ENCODE measurements at places on chromosomes 6 and 20.

DNA sequence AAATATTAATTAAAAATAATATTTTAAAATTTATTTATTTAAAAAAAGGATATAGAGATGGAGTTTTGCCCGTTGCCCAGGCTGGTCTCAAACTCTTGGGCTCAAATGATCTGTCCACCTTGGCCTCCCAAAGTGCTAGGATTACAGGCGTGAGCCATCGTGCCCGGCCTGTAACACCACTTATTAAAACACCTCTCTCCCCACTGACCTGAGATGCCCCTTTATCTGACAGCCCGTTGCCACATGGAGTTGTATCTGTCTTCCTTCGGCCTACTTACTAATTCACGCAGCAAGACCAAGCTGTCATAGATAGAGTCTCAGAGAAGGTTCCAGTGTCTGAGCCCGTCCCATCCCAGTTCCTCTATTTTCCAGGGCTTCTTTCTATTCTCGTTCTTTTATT is 30.7 kb downstream of the KIF25 start:
- no peak for DNase-seq

- no peak for DNase-seq
Measured at GRCh38 chr6:35149891-35150566, 8.9 kb upstream of the TCP11 start.

GRCh38 chr20:40869218-40870147 is 159.1 kb upstream of the TOP1 start:
- no peak for DNase-seq

- no peak for DNase-seq
Measured at GRCh38 chr6:105714846-105715245, 312.0 kb upstream of the PREP start.

- DNase-seq, result no peak
Measured at GRCh38 chr6:16523606-16524379, 237.5 kb downstream of the ATXN1 start.

GRCh38 chr20:13995086-13995665 is at the start of gene MACROD2:
MACROD2 (plus strand) TSS chr20:13995516.
- DNase-seq, result peak; percentile 2

DNA sequence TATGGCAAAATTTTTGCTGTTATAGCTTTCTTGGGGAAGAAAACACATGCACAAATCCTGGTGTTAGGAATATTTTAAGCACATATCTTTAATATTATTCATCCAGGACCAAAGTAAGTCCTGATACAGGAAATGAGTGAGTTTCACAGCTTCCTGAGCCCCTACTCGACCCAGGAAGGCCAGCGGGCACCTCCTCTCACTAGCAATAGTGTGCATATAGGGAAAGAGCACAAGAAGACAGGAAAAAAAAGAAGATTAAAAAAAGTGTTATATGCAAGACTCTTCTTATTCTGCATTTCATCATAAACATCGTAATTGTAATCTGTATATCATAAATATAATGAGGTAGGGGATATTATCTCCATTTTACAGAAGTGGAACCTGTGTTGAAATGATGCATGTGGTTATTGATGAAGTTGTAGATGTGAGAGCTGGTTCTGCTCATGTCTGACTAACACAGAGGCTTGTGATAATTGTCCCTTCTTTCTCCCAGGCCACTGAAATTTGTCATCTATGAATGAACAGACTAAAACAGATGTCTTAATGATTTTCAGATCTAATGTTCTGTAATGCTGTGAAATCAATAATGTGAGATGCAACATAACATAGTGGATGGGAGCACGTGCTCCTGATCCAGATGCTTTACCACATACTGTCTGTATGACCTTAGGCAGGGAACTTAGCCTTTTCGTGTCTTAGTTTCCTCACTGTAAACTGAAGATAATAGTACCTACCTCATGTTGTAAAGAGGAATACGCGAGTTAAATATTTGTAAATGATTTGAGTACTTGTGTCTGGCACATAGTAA is 101.2 kb downstream of the MYO6 start:
- no peak for DNase-seq

DNA sequence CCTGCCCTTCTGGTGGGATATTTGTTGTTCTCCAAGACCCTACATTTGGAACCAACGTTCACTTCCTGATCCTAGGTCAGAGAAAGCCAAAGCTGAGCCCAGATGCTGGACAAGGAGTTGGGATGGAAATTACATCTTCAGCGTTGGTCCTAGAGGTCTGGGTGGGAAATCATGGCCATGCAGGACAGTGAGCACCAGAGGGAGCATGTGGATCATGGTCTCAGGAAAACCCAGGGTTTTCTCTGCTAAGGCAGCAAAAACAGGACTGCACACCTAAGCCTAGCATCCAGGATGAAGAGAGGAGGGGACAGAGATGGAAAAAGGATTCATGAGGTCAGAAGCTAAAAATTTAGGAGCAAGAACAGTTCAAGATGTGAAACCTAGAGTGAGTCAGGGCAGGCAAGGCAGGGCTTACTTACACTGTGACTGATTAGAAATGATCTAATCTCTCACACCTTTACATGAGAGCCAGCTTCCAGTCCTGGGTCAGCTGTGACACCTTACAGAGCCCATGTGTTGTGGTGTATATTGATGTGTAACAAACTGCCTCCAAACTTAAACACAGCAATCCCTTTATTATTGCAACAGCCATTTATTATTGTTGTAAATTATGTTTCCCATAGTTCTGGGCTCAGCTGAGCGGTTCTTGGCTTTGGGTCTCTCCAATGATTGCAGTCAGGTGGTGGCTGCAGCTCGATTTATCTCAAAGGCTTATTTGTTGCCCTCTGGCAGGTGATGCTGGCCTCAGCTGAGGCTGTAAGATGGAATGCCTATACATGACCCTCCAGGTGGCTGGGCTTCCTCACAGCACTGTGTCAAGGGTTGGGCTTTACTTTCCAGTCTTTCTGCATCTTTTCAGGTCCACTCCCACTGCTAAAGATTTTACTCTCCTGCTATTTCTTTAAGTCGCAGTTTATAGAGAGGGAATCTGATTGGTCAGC is 6.5 kb downstream of the C20orf202 start:
- no peak for DNase-seq

DNA sequence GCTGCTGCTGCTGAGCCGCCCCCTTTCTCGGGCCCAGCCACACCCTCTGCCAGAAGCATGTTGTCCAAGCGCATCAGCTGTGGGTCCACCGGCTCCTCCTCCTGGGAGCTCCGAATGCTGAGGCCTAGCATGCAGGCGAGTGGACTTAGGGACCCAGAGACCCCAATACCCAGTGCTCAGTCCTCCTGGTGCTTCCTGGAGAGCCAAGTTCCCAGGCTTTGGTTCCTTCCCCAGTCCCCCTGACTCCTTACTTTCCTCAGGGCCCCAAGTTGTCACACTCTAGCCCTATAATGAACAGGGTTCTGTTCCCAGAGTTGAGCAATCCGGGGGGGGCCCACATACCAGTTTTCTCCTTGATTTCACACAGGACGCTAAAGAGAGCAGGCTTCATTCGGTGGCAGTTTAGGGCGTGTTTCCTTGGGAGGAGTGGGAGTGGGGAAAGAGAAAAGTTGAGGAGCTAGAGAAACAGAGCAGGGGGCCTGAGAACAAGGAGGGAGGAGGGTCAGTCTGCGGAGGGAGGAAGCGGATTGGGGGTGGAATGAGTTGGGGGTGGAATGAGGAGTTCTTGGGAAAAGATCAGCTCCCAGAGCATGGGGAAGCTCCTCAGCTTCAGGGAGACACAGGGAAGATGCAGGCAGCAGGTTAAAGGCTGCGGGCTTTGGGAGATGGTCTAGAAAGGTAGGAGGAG is 1.5 kb downstream of the PBX2 start:
- DNase-seq, result no peak

DNA sequence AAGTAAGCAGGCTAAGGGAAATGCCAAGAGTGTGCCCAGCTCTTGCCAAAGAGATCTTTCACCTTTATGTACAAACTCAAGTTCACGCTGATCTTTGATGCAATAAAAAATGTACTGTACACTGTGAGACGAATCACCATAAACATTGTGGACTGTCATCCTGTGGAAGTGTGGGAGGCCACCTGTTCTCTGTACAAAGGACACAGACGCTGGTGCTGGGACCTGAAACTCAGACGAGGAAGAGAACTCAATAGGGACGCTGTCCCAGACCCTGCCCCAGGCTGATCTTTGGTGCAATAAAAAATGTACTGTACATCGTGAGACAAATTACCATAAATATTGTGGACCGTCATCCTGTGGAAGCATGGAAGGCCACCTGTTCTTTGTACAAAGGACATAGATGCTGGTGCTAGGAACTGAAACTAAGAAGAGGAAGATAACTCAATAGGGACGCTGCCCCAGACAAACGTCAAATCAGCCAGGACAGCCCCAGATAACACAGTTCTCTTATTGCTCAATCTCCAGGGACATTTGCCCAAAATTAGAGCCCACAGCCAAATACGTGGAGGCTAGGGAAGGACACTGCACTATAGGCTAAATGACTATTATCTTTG is 312.7 kb upstream of the SGK1 start:
- peak; percentile 69 for DNase-seq

DNA sequence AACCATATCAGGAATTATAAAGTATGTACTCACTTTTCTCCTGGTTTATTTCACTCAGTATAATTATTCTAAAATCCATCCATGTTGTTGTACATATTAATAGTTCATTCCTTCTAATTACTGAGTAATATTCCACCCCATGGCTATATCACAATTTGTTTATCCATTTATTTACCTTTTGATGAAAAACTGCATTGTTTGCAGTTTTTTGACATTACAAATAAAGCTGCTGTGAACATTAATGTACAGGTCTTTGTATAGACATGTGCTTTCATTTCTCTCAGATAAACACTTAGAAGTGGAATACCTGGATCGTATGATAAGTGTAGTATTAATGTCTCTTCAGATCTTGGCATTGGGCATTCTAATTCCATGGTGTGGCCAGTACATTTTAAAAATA is 4.2 kb downstream of the SLC17A3 start:
- no peak for DNase-seq

- no peak for DNase-seq
Measured at GRCh38 chr6:42774201-42774600, 7.7 kb upstream of the BICRAL start.

- DNase-seq, result no peak
Measured at GRCh38 chr6:89243331-89243629, 26.1 kb upstream of the GABRR1 start.

- no peak for DNase-seq
Measured at GRCh38 chr6:121828146-121828886, 392.9 kb downstream of the GJA1 start.

- no peak for DNase-seq
Measured at GRCh38 chr6:150298676-150299075, 70.1 kb upstream of the IYD start.

DNA sequence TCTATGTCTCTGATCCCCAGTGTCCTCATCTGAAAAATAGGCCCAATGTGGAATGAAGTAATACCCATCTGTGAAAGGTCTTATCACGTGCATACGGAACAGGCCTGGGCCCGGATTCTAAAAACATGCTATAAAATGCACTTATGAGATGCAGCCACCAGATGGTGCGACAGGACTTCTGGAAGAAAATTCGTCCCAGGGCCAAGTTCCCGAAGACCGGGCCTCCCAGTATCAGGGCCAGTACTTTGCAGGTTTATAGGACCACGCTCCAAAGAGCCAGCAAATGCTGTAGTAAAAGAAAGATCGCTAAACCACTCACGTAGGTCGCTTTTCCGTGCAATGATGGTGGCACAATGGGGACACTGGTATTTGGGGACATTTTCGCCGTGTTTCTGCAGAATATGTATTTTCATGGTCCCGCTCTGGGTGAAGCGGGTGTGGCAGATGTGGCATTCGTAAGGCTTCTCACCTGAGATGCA is 10.6 kb downstream of the CTCFL start:
- peak; percentile 60 for DNase-seq

DNA sequence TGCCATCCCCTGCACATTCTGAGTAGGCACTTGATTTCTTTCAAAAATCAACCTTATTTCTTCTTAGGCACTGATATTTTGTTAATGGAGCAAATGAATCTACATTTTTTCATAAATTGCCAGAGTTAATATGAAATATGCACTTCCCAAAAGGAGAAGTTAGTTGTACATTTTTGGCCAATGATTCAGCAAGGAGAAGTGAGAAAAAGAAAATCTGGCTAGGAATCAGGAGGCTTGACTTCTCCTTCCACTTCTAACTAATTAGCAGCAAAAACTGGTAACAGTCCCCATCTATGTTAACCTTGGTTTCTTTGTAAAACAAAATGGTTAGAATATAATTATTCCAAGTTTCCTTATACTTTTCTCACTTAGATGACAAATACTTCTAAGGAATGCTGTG is 7.0 kb upstream of the DSE start:
- DNase-seq, result no peak

- no peak for DNase-seq
Measured at GRCh38 chr20:25580711-25581110, 4.6 kb downstream of the NINL start.

- no peak for DNase-seq
Measured at GRCh38 chr6:24412294-24412693, 9.6 kb downstream of the MRS2 start.

- DNase-seq, result no peak
Measured at GRCh38 chr6:33434961-33435360, 15.1 kb downstream of the SYNGAP1 start.

DNA sequence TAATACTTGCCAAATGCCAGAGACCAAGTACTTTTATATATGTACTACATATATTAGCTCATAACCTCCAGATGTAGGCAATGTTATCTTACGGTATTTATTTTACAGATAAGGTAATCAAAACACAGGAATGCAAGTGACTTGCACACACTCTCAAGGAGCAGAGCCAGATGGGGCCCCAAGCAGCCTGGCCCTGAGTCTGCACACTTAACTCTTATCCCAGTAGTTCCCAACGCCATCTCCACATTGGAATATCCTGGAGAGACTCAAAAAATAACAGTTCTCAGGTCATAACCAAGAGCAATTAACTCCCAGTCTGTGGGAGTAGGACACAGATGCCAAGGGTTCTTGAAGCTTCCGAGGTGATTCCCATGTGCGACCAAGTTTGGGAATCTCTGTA is 398.7 kb downstream of the PHF3 start:
- DNase-seq, result no peak

- no peak for DNase-seq
Measured at GRCh38 chr6:154528310-154528915, 17.9 kb upstream of the CNKSR3 start.

DNA sequence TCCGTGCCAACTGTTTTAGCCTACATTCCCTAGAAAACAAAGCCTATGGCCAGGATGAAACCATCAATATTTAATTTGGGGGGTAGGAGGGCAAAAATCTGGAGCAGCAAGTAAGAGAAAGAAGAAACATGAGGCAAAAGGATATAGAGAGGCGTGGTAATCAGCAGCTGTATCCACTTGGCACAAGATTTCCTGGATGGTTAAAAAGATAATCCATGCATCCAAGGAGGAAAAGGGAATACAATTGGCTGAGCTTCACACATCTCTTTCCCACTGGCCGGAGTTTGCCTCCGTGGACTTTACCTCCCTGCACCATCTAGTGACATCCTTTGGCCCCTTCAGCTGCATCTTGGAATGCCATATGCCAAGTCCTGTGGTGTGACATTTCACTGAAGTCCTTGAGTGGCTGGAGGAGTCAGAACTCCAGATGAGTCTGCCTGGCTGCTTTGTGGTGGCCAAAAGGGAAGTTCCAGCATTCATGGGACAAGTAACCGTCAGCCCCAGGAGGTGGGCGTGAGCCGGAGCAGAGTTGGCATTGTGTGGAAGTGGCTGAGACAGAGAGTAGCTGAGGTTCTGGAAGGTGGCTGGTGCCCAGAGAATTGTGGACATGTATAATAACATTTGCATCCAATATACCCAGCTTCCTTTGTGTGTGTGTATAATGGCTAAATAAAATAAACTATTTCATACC is 13.7 kb upstream of the TMX4 start:
- DNase-seq, result no peak

- no peak for DNase-seq
Measured at GRCh38 chr6:66508433-66508832, 801.4 kb upstream of the EYS start.

- DNase-seq, result no peak
Measured at GRCh38 chr6:165873976-165874375, 210.9 kb upstream of the PDE10A start.

All from B cell (primary cell).